ENCODE measurements at places on chromosomes 2 and 18.

DNA sequence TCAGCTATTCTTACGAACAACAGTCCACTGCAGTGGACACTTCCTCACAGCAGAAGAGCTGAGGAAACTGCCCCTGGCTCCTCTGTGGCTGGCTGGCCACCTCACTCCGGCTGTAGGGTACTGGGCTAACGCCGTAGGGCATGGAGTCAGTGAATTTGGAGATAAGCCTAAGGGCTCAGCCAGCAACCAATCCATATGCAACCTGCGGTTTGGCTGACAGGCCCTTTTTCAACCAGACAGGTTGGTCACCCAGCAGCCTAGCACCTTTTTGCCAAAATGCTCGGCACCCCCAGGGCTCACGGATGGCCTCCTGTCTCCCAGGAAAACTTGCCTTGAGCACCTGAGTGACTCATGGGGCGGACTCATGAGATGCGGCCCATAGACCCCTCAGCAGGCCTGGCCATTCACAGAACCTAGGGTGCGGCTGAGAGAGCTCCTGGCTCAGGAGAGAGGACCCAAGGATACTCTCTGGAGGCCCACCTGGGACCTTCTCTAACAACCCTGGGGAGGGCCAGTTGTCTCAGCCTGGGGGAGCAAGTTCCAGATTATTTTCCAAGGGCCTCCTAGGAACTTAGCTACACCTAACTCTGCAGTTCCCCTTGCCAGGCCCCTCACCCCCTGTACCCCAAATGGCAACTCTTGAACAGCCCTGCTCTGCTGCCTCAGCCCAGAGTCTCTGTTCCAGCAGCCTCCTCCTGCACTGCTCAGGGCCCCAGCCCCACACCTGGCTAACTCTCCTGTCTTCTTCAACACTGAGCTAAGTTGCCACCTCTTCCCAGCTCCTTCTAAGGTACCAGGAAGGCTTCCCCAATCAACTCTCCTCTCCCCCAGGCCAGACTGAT is 252.1 kb downstream of the CYP26B1 start:
- no peak for DNase-seq

DNA sequence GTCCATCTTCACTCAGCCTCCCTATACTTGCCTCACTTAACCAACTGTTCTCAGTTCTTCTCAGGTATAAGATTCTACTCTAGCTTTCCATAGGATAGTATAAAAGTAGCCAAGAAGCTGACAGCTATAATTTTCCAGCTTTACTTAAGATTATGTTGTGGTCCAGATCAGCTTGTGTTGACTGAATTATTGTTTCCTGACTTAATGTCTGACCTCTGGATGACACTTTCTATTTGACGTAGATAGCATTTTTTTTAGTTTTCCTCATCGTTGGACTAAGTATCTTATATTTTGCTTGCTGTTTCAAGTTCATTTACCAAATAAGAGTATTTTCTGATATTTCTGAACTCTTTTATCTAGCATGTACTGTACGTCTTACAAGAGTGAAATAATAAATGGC is 1272.5 kb upstream of the CDH2 start:
- no peak for DNase-seq

DNA sequence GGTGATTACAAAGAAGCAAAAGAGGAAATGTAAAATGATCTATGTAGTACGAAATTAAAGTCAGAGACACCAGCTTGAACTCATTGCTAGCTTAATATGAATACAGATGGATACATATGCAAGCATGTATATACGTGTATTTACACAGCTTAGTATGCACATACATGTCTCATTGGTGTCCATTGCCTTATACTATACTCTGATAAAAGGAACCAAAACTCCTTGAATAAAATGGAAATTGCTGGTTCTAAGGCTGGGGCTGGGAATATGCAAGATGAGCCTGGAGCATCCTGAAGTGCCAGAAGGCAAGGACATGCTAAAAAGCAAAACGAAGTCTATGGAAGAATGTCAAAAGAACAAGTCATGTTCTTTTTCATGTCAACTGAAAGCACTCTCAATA is 1424.4 kb upstream of the SLC39A10 start:
- no peak for DNase-seq

GRCh38 chr2:143823296-143823695 is 694.1 kb downstream of the ARHGAP15 start:
- no peak for DNase-seq

DNA sequence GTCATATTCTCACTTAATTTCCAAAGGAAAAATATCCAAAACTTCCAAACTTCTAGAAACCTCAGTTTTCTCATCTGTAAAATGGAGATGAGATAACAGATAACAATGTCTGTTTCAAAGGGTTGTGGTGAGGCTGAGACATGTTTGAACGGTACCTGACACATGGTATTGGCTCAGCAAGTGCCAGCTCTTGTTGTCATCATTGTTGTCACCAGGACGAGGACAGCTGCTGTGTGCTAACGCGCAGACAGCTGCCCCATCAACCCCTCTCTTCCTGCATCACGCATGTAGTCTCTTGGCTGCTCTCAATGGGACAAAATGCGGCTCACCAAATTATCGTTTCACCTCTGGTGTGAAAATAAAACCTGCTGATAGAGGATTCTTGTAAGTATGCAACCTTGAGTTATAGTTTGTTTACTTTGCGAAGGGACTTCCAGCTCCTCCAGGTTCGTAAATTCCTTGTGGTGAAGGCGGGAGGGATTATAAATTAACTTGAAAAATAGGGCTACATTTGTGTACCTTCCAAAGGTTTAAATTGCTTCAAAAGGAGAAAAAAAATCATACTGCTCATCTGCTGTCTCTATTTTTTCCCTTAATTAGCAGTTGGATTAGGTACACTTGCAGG is 605.4 kb downstream of the BCL11A start:
- DNase-seq: no peak

GRCh38 chr2:235219048-235219447 is 267.2 kb downstream of the SH3BP4 start:
- DNase-seq: no peak

DNA sequence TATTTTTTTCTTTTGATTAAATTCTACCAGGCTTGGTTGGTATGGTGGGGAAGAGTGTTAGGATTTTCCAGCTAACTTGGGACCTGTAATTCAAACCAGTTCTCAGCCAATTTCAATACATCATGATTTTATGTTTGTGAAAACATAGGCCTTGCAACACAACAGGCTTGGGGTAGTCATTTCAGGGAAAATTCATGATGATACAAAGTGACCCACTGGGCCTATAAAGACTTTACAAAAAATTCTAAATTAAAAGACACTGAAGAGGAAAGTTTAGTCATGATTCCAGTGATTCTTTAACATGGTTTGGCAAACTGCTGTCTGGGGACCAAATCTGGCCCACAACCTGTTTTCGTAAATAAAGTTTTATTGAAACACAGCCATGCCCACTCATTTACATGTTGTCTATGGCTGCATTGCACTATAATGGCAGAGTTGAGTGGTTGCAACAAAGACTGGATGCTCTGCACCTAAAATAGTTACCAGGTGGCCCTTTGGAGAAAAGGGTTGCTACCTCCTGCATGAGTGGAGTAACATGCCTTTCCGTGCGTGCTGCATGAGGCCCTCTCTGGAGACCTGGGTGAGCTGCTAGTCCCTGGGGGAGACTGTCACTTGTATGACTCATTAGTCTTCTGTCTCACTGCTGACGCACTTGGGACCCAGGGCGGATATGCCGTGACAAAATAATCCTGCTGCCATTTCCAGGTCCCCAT is 73.6 kb downstream of the NPAS2 start:
- DNase-seq: no peak

DNA sequence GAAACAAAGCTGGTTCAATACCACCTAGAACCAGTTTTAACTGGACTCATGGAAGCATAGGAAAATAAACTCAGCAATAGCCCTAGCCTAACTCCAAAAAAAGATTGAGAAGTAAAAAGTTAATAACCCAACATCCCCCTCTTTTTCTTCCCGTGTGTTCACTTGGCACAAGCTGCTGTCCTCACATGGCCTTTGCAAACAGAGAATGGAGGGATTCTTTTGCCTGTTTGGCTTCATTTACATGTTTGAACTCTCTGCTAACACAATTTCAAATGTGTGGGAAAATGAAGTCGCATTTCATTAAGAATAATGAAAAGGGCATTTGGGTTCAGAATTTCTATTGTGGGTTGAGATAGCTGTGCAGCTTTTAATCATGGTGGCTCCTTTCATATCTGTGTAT is 589.2 kb upstream of the LRRTM1 start:
- DNase-seq: no peak

- DNase-seq: no peak
Measured at GRCh38 chr2:3608373-3609278, 13.7 kb downstream of the COLEC11 start.

DNA sequence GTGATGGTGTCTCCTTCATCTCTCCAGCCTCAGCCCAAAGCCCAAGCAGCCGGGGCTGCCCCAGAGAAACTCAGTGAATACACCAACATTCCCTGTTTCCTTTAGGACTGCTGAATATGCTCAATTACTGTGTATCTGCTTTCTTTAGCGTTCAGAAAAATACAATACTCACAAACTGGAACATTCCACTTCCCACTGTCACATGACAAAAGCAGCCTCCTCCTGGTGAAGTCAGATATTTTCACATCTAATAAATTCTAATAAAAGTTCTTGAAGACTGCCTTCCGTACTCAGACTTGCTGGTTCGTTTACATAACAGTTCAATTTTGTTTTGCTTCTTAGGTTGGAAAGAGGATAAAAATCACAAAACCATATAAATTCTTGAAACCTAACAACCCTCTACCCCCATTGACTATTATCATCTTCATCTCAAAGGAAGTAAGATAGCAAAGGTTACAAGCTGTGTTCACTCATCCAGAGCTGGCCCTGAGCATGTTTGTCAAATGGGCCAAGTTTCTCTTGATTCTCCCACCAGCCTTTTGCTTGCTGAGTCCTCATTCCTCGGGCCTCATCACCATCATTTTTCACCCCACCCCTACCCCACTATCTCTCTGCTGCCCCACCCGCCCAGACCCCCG is 190.8 kb upstream of the HNRNPA3 start:
- DNase-seq: no peak

GRCh38 chr2:3462493-3463104 is 56.7 kb downstream of the ADI1 start:
- DNase-seq: no peak

GRCh38 chr2:233385489-233386044 is 31.3 kb downstream of the DGKD start:
- no peak for DNase-seq

DNA sequence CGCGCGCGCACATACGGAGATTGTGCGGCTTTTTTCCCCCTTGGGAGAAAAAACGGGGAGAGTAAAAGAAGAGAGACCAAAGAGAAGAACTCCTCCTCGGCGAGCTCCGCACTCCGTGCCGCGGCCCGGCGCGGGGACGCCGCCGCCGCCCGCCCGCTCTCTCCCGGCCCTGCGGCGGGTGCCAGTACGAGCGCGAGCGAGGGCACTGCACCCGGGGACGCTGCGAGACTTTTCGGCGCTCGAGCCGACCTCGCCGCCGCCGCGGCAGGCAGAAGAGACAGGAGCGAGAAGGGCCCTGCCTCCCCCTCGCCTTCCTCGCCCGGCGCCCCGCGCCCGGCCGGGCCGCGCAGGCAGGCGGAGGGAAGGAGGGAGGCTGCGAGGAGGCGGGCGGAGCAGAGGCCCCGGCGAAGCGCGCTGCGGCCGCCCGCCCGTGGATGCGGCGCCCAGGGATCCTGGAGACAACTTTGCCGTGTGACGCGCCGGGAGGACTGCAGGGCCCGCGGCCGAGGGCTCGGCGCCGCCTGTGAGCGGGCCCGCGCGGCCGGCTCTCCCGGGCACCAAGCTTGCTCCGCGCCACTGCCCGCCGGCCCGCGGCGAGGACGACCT is 857 bp upstream of the INHBB start:
- no peak for DNase-seq

DNA sequence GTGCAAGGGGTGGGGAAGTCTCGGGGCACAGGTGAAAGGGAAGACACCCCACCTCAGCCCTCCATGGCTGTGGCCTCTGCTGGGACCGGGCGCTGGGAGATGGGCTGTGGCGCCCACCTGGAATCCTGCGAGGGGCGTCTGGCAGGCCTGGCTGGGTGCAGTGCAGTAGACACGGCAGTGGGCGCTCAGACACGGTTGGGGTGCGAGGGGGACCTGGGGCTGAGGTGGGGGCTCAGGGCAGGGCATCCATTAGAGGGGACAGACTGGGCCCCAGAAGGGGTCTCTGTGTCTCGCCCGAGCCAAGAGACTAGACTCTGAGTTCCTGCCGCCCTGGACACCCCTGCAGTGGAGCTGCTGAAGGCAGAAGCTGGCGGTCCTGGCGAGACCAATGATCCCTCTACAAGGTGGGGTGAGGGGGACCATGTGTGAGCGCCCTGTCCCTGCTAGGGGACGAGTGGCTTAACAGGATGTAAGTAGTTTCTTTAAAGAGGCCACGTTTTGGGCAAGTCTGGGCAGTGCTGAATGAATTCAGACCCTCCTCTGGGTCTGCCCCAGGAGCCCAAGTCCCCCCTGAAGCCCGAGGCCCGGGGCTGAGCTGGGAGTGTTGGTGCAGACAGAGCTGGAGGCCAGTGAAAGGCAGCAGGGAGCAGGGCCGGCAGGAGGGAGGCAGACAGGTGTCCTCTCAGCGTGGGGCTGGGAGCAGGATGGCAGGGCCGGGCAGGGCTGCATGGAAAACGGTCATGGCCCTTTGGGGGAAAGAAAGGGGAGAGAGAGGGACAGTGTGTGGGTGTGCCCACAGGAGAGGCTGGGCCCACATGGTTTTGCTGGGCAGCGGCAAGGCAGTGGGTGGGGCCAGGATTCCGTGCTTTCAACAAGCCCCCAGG is 57.2 kb downstream of the HS6ST1 start:
- DNase-seq: no peak

- no peak for DNase-seq
Measured at GRCh38 chr2:98078701-98079100, 8.3 kb upstream of the VWA3B start.

DNA sequence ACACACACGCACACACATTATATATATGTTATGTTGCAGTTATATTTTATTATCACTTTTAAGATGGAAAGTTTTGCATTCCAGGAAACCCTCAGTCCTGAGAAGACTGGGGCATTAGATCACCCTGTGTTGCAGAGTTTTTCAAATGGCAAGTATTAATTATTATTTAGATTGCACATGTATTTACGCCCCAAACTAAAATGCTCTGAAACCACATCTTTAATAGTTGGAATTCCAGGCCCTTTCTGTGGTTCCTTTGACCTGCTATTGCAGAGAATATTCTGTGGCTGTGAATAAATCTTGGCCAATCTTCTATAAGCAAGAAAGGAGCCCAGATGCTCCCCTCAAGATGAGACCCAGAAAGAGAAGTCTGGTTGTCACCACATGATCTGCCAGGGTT is 427.0 kb upstream of the TNP1 start:
- no peak for DNase-seq

- no peak for DNase-seq
Measured at GRCh38 chr2:151334082-151334815, 23.1 kb upstream of the TNFAIP6 start.
